Bladder microvascular endothelial cell (primary cell): ENCODE measurements at places on chromosomes 4 and X. TPM values are rescaled to one million over a fixed set of nuclear protein-coding genes. Genes with fewer than 3 reads are reported as not detected.

Gene PPP1R2C
- total RNA-seq: not detected in 2 replicates

Gene PPP4R3C
- not detected in 2 replicates for total RNA-seq

Gene MMRN1
- 190 and 2,383 TPM in 2 replicates for total RNA-seq

Gene NUDT10
- 0.13 and 0.16 TPM in 2 replicates for total RNA-seq

Gene FGFR3
- total RNA-seq: 0.32 and 3.2 TPM in 2 replicates

Gene MAGIX
- 0.32 and 1.1 TPM in 2 replicates for total RNA-seq

Gene ZNF630
- total RNA-seq: 0.65 and 3.7 TPM in 2 replicates

Gene ZIC3
- total RNA-seq: not detected in 2 replicates
